ENCODE measurements at places on chromosomes 16 and 17.
A peak's percentile ranks its signal among the peaks of the same experiment; 100 is the strongest.

DNA sequence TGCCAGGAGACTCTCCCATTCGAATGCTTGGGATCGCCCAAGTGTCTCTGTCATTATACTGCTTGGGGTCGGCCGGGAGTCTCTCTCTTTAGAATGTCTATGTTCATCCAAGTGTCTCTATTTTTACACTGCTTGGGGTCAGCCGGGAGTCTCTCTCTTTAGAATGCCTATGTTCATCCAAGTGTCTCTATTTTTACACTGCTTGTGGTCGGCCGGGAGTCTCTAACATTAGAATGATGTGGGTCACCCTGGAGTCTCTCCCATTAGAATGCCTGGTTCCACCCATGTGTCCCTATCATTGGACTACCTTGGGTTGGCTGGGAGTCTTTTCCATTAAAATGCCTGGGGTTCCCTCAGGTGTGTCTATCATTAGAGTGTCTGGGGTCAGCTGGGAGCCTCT is 2230.4 kb downstream of the TP53TG3F start:
- no peak for DNase-seq

GRCh38 chr16:85820604-85821372 is 21.3 kb downstream of the COX4I1 start:
- no peak for DNase-seq

DNA sequence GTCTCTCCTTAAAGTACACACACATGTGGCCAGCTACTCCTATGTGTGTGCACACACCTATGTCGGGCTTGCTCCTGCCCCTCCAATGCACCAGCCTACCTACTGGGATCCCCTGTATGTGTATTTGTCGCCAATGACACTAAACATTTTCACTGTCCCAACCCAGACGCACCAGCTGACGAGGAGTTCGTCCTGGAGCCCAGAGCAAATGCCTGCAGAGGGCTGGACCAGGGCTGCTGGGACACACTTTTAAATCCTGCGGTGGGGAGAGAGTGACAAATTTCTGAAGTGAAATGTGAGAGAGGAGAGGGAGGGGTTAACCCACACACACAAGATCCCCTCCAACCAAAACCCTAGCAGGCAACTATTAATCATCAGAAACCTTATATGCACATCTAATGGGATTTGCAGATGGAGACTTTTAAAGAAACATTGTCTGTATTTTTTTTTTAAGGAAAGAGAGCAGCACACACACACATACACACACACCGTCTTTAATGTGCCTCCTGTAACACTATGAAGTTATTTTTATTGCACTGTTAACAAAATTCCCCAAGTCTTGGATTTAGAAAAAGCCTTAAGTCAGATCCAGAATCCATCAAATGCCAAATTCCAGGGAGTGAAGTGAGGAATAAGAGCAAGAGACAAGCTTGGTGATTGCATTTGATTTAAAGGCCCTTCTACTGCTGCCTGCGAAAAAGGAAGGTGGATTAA is at the start of gene MEOX1:
Gene MEOX1, minus strand, starts transcription at position 224 of the 714 bp plus-strand sequence. CDS start 388 bp downstream, outside the sequence.
- peak; percentile 31 for DNase-seq

DNA sequence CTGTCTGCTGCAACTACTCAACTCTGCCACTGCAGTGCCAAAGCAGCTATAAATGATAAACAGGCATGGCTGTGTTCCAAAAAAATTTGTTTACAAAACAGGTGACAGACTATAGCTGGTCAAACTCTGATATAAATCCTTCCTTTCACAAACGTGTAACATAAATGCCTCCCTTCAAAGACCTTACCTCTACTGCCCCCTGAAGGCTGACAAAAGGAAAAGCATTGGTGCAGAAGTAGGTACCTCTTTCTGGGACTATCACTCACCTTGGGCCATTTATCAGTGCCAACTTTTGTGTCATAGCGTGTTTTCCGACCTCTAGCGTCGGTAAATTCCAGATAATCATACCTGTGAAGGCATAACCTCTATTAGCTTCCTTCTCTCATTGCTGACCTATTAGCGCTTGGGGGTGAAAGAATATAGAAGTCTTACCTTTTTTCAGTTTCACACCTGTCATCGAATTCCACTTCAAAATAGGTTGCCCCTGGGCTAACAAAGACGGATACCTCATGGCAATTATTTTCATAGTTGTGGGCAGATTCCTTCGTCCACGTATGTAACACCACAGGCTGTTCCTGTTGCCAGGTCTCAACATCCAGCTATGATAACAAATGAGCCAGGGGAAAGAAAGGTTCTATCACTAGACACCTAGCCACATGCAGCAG is 67.9 kb downstream of the ZZEF1 start:
- peak; percentile 26 for DNase-seq

DNA sequence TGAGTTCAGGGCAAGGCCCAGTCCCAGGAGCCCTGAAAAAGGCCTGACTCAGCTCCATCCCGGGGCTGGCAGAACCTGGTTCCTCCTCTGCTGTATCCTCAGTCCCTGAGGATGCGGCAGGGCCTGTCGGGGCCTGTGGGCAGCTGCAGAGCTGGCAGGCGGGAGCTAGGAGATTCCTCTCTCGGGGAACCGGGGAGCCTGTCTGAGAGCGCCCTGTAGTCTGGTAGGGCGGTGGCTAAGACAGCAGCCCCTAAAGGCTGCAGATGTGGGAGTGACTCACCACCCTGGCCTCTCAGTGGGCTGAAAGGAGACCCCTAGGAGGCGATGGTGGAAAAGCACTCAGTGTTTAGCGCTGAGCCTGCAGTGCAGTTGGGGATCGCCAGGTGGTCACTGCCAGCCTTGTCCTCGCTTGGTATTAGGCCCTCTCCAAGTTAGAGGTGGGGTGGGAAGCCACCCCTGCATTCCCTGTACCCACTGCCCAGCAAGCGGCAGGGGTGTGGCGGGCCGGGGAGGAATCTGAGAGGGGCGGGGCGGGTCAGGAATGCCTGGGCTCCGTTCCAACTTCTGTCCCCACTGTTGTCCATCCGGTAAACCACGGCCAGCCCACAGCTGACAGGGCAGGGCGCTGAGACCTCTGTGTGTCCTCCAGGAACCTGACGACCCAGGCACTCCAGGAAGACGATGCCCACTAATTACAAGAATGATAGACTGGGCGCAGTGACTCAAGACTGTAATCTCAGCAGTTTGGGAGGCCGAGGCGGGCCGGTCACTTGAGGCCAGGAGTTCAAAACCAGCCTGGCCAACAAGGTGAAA is 29.5 kb upstream of the CDH1 start:
- DNase-seq: no peak

DNA sequence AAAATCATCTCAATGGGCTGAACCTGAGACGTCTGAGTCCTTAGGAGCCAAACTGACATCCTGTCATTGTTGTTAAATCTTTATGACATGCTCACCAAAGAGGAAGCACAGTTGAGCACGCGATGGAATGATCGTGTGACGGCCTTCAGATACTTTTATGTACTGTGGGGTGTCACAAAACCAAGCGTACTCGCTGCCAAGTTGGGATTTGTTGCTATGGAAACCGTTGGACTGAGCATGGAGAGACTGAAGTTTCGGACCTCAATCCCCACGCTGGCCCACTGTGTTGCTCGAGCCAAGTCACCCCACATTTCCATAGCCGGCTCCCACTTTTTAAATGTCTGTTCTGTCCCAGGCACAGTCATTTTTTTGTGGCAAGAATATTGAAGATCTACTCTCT is 222.8 kb upstream of the SDK2 start:
- no peak for DNase-seq

- DNase-seq: no peak
These were observed 267.1 kb upstream of the ASIC2 start for GRCh38 chr17:33560165-33560564.

- DNase-seq: peak; percentile 90
These were observed 23.6 kb upstream of the FZD2 start for GRCh38 chr17:44533533-44534246.

- DNase-seq: peak; percentile 64
These were observed 996 bp downstream of the SUMO2 start for GRCh38 chr17:75181608-75182318.

DNA sequence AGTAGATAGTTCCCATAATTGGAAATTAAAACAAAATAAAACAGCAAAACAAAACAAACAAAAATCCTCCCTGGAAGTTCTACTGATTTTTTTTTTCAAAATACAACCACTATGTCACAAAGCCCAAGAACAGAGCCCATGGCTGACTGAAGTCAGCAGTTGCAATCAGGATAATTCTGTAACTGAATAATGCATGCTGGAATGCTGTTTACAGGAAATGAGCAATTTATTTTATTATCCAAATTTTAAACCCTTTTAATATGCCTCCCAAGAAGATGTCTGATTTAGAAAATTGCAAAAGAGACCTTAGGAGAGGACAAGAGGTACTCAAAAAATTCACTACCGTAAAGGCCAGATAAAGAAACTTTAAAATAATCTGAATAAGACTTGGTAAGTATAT is 578.2 kb downstream of the TOX3 start:
- no peak for DNase-seq

GRCh38 chr17:36144014-36144413 is 32.4 kb downstream of the TBC1D3B start:
- DNase-seq: no peak

DNA sequence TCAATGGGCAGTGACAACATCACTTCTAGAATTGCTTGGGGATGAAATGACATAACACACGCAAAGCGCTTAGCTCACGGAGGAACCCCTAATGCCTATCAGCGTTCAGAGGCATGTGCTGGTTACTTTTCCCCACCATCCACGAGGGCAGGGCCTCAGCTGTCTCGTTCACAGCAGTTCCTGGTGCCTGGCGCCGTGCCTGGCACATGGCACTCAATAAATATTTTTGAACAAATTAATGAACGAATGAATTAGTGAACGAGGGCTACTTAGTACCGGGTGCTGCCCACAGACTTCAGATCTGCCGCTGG is 14.1 kb upstream of the CIBAR2 start:
- no peak for DNase-seq

DNA sequence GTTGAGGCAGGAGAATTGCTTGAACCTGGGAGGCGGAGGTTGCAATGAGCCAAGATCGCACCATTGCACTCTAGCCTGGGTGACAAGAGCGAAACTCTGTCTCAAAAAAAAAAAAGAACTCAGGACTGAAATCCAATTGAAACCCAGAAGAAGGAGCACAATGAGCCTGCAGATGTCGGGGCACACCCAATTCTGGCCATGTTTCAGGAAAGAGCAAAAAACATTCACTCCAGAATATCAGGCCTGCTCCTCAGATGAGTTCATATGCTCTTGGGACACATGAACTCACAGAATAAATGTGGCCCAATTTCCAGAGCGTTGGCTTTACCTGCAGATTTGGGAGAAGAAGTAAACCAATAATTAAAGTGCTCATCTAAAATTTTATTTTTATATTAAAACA is 3.0 kb upstream of the CMTM2 start:
- no peak for DNase-seq

DNA sequence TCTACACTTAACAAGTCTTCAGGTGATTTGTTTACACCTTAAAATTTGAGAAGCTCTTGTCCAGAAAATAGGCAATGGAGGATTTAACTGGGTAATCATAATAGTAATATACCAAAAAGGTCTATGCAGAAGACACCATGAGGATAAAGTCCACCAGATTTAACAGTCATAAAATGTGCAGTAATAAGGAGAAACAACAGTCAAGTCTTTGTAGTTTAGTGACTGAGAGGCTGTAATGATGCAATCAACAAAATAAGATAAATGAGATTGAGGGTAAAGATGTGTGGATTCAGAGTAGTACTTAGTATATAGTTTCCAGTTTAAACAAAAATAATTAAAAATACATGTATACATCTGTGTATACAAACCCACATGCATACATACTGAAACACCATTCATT is 91.2 kb downstream of the STXBP4 start:
- no peak for DNase-seq

- DNase-seq: no peak
These were observed 3.9 kb downstream of the SPATA20 start for GRCh38 chr17:50550661-50551432.

GRCh38 chr17:68909066-68909465 is 46.1 kb downstream of the ABCA8 start:
- DNase-seq: no peak

GRCh38 chr16:48420437-48420836 is 35.2 kb upstream of the SIAH1 start:
- no peak for DNase-seq

Measured in activated naive CD4-positive, alpha-beta T cell treated with anti-CD3 and anti-CD28 coated beads, Interleukin-2, amount 10 ng/mL, durations not matched to agents 7 days and 5 days (primary cell).